ENCODE measurements at places on chromosomes 16 and 17.

DNA sequence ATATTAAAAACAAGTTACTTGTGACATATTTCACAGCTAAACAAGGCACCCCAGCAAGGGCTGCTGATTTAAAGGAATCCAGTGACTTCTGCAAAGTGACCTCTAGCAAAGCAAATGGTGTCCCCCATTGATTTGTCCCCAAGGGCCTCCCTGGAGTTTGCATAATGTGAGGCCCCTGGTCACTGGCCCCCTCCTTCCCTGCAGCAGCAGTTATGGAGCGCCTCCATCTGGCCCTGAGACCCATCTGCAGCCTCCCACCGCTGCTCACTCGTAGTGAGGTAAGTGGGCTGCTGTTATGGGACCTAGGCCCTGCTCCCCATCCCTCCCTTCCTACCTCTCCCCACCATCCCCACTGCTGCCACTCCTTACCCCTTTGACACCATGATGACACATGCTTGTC lies 19.6 kb upstream of the EEF2K start:
- peak; percentile 8 for DNase-seq

GRCh38 chr16:27174007-27174406 lies 29.3 kb upstream of the KDM8 start:
- DNase-seq: no peak

- DNase-seq: no peak
Observed at GRCh38 chr16:66144641-66145040, 221.8 kb upstream of the CDH5 start.

DNA sequence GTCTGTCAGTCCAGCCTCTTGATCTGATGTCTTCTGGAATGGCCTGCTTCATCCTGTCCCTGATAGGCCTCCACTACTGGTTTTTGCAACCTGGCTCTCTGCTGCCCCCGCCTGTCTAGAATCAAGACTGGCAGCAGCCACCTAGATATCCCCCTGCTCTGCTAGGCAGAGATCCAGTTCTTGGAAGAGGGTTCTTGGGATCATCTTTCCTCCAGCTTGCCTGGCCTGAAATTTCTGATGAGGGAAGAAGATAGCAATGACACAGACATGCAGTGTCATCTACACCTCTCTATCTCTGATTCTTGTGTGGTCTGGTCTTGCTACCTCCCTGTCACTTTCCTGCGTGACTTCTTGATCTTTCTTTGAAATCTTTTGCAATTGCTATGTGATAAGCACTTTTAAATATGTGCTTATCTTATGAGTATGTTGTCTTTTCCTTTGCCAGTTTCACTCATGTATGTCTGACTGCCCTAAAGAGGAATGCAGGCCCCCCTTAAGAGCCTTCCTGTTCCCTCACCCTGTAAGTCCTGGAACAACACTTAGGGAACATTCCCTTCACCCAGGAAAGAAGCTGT lies 20.3 kb upstream of the NFATC3 start:
- DNase-seq: no peak

DNA sequence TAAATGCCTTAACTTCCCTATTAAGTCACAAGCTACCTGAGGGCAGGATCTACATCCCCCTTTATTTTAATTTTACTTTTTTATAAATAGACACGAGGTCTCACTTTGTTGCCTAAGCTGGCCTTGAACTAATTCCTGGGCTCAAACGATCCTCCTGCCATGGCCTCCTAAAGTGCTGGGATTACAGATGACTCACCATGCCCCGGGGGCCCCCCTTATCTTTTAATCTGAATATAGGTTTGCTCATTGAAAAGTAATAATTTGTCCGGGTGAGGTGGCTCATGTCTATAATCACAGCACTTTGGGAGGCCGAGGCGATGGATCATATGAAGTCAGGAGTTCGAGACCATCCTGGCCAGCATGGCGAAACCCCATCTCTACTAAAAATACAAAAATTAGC lies 14.2 kb downstream of the ETV4 start:
- DNase-seq: no peak

GRCh38 chr16:86476956-86477534 lies 33.3 kb upstream of the FOXF1 start:
- no peak for DNase-seq
